ENCODE measurements at places on chromosomes 2 and 18.

- DNase-seq: no peak
- H3K4me3 ChIP-seq: no peak overlapping the region
- H3K4me1 ChIP-seq: no peaks in the 10 kb centered on the region
Observed at GRCh38 chr2:202091476-202091875, 18.4 kb downstream of the KIAA2012 start.

DNA sequence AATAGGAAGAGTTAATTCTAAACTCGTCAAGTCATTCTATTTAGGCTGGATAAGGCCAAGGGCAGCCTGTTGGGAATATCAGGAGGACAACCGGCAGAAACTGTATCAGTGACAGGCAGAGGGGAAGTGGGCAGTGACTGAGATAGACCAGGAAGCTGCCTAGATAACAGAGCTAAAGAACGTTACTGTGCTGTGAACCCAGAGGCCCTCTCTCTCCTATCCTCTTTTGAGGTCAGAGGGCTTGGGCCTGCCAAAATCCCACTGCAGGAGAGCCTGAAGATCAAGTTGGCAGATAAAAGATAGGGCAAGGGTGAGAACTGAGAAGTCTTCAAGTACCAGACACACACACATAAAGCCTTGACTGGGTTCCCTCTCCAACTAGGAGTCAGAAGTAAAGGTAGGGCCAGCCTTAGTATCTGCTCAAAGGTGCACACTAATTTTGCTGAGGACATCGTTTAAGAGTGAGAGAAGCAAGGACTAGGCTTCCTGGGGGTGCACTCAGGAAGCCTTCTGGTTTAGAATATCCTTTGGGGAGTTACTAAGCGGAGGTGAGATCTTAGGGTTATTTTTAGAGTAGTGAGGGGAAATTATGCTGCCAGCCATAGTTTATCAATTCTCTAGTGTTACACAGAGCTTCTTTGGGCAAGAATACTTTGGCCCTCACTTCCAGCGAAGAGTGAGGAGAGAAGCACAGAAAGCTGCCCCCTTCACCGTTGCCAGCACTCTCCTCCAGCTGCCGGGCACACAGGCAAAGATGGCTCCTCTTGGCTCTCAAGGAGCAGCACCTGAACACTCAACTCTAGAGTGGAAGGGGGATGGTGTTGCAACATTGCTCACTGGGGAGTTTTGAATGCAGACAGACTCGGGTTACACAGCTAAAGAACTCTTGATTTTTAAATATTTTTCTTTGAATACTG is 9.8 kb downstream of the CAVIN2 start:
- no peak overlapping the region for H3K4me3 ChIP-seq
- H3K4me1 ChIP-seq: no peaks in the 10 kb centered on the region
- H3K27ac ChIP-seq: no peak overlapping the region
- no peaks in the 10 kb centered on the region for H3K36me3 ChIP-seq

DNA sequence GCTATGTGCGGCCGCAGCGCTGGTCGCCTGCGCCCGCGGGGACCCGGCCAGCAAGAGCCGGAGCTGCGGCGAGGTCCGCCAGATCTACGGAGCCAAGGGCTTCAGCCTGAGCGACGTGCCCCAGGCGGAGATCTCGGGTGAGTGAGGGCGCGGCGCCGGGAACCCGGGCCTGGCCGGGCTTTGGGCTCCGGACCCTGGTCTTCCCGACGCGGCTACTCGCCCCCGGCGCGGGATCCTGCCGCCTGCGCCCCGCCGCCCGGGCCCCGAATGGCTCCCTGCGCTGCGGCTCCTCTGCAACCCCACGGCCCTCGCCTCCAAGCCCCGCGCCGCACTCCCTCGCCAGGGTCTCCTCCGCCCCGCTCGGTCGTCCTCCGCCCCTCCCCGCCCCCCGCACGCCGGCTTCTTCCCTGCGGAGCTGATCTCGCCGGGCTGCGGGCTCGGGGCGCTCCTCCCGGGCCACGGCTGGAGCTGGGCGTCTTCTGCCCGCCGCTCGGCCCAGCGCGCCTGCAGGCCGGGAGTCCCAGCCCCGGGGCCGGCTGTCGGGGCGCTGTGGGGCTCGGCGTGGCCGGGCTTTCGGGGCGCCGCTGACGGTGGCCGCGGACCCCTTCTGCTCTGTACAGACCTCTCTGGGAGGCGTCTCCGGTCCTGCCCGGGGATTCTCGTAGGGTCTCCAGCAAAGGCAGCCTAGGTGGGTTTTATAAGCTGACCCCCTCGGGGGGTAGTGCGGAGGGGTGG is 652 bp downstream of the GPC1 start:
- H3K4me3 ChIP-seq: no peak overlapping the region
- DNase-seq: no peak
- H3K4me1 ChIP-seq: no peaks in the 10 kb centered on the region
- no peak overlapping the region for H3K27ac ChIP-seq
- H3K27me3 ChIP-seq: no peaks in the 10 kb centered on the region

GRCh38 chr2:47751856-47752414 is 31.0 kb upstream of the MSH6 start:
- H3K36me3 ChIP-seq: no peaks in the 10 kb centered on the region
- no peaks in the 10 kb centered on the region for H3K27me3 ChIP-seq
- H3K27ac ChIP-seq: no peak overlapping the region
- no peak overlapping the region for H3K4me3 ChIP-seq
